ENCODE measurements at places on chromosomes 2 and 18.

DNA sequence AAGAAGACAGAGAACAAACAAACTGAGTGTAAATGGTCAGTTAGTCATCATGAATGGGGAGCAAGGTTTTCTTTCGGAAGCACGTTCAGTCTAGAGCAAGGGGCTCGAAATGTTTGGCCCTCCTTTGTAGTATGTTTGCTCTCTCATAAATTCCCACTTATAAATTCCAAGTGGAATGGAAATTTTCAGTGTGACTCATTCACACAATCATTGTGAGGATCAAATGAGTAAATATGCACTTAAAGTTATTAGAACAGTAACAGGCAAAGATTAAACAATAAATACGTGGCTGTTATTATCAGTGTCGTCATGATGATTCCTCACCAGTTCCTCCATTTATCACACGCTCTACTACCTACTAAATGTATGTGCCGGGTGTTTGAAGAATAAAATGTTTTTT, 10.5 kb downstream of the CNGA3 start:
- no peak for DNase-seq

DNA sequence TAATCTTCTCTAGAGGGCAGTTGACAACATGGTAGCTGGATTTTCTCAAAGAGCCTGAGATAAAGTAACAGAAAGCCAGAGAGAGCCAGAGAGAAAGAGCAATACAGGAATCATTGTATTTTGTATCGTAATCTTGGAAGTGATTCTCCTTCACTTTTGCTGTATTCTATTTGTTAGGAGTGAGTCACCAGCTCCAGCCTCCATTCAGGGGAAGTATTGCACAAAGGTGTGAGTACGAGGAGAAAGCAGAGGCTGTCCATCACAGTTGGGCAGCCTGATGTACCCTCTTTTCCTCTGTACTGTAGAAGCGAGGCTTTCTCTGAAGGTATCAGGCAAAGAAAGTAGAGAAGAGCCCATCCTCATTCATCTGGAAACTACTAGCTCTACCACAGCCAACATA, 176.8 kb downstream of the KCNS3 start:
- no peak for DNase-seq

GRCh38 chr2:31318361-31319336, 84.7 kb downstream of the EHD3 start:
- DNase-seq, result peak; percentile 36

DNA sequence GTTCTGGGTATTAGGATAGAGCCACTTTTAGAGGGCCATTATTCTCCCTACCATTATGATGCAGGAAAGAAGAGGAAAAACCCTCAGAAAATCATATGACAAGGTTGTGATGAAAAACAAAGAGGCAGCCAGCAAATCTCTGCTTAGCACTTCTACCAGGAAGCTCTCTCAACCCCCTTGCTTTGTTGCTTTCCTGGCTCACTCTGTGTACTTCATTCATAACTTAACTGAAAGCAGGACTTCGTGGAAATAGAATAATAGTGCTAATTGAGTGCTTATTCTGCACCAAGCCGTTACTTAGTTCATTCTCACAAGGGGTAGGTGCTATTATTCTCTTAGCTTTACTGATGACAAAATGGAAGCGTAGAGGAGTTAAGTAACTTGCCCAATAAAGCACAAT, 354.1 kb downstream of the HRH4 start:
- no peak for DNase-seq

DNA sequence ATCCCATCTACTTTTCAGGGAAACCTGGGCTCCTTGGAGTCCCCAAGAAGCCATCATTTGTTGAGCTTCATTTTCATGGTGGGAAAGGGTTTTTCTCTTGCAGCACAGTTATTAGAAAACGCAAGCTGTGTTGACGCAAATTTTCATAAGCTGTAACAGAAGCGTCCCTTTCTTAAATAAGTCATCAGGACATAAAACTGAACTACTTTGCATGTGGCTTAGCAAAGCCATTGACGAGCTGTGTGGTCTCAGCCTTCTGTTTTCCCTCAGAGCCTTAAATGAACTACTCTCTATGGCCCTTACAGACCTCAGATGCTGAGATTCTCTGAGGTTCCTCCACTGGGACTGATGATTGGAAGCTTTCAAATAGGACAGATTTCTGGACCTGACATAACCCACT, 85.1 kb downstream of the ARL4C start:
- no peak for DNase-seq

DNA sequence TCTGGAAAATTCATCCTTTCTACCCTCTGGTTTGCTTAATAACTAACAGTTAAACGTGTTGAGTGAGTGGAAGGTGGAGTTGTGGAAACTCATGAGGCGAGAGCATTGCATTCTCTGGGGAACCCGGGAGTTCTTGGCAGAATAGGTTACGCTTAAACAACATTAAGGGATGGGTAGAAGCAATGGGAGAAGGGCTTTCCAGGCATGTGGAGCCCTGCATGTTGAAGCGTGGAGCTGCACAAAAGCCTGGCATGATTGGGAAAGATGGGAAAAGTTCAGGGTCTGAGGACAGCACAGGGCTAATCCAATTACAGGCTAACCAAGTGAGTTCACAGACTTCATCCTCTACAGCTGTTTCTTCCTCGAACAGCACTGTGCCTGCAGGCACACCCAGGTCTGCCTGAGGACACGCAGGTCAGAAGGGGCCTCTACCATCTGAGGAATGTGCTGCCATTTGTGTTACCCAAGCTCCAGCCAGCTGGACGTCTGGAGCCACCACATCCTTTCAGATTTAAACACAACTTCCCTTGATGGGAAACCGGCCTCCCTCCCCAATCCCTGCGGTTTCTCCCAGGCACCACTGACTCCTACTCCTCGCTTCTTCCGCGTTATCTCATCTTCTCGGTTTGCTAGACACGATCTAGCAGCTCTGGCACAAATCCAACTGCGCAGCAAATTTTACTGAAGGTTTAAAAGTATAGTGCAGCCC, 164.2 kb downstream of the ANTXR1 start:
- DNase-seq, result no peak

DNA sequence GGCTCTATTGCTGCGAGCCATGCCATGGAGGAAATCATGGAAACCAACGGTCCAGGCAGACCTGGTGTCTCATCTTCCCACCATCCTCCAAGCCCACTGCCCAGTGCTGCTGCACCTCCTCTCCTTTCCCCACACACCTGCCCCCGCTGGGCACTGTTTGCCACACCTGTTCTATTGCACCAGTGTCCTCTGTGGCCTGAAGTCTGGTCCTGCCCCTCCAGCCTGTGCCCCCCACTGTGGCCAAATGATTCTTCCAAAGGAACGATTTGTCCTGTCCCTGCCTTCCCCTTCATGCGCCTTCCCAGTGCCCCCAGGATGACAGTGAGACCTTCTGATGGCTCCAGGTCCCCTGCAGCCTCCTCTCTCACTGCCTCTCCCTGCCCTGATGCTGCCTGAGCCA, 101.9 kb upstream of the TWIST2 start:
- DNase-seq, result no peak

DNA sequence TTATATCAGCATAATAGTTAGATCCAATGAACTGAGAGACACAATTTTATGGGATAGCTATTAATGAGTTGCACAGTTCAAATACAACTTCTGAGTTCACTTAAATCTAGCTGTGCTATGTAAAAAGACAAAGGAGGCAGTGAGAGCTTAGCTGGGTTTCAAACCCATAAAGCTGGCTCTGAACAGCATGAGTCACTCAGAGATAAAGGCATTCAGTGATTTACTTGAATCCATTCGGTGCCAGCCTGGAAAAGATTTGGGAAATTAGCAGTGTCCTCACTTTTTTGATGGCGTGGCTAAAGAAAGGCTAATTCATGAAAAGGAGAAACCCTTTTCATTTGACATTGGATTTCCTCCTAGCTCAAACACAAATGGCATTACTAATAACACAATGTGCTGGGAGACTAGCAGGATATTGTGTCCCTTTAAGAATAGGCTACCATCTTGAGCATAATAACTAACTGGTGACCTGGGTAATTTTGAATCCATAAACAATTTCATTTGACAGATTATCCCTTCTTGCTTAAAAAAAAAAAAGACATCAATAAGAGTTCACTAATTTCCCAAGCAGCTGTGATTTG, 98.4 kb upstream of the NEUROD1 start:
- DNase-seq, result peak; percentile 54

DNA sequence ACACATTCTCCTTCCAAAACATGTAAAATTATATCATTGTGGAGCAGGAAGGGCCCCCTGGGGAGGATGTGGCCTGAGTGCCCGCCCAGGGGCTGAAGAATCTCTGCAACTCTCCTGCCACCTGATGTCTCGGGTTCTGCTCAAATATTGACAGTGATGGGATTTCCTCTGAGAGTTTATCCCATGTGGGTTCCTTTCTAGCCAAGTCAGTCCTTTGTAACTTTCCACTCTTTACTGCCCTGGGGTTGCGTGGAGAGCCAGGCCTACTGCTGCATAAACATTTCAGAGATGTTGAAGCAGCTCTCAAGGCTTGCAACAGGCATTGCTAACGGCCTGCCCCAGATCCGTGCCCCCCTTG, 4.0 kb upstream of the RAB17 start:
- DNase-seq, result no peak

- DNase-seq, result peak; percentile 52
These were observed 181.6 kb downstream of the DNAH6 start for GRCh38 chr2:84697895-84698294.

DNA sequence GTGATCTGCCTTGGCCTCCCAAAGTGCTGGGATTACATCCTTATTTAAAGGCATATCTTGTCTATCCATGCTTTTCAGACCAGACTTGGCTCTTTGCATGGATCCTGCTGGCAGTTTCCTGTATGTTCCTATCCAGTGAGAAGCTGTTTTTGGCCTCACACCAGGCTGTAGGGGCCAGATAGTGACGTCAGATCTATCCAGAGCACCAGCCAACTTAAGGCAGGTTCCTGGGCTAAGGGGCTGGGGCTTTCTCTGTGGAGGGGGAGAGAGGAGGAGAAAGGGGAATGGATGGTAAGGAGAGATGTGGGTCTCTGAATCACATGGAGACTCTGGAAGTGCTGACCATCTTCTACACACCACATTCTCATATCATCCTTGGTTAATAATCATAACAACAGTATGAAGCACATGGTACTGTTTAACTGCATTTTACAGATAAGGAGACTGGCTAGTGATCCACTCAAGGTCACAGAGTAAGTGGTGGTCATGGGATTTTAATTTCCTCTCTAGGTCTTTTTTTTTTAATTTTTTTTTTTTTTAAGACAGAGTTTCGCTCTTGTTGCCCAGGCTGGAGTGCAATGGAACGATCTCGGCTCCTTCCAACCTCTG, 2.0 kb upstream of the FAM117B start:
- no peak for DNase-seq

GRCh38 chr2:166637051-166637450, 143.0 kb upstream of the SCN7A start:
- DNase-seq, result no peak

- peak; percentile 97 for DNase-seq
These were observed 4.2 kb upstream of the PAX8 start for GRCh38 chr2:113282747-113283533.

- DNase-seq, result no peak
These were observed 43.2 kb downstream of the HNMT start for GRCh38 chr2:138007431-138007830.

- DNase-seq, result peak; percentile 59
These were observed 43.3 kb downstream of the PXDN start for GRCh38 chr2:1701020-1701419.

DNA sequence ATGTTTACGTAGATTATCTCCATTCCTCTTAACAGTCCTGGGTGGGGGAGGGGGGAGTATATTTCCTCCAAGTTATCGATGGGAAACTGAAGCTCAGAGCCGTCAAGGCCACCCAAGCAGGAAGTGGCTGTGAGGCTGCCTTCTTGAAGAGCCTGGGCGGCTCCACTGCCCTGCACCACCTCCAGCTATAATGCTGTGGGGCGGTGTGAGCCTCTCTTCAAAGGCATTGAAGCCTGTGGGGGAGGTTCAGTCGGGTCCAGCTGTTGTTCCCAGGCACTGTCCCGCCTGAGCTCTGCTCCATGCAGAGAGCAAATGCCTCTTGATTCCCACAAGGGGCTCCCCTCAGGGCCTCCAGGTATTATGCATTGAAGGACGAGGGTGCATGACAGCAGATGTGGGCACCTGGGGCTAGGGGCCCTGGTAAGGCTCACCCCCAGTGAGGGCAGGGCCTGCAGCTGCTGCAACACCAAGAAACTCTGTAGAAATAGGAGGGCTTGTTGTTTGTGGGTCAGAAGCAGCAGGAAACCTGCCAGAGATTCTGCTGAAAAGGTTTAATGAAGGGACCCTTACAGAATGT, 29.5 kb upstream of the LAPTM4A start:
- DNase-seq, result no peak

GRCh38 chr2:158723181-158723838, 71.8 kb upstream of the DAPL1 start:
- no peak for DNase-seq

DNA sequence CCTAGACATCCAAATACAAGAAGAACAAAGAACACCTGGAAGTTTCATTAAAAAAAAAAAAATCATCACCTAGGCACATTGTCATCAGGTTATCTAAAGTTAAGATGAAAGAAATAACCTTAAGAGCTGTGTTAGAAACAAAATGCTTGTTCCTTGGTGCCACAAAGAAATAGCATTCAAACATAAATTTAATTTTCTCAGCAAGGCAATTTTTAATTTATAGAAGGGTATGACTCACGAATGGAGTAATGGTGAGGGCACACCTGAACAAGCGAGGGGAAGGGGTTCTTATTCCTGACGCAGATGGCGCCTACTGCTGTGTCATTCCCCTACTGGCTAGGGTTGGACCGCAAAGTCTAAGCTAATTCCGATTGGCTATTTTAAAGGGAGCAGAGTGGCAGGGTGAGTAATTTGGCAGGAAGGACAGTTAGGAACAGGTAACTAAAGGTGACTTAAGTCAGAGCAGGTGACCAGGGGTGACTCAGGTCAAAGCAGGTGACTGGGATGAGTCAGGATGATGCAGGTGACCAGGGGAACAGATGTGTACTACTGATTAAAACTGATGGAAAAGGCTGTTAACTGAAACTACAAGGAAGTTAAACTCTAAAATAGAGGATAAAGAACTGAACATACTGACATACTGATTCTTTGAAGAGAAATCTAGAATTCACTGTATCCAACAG, 30.0 kb upstream of the TWSG1 start:
- no peak for DNase-seq

- DNase-seq, result peak; percentile 82
These were observed 46.0 kb downstream of the NPAS2 start for GRCh38 chr2:100865816-100866460.

- DNase-seq, result no peak
These were observed 26.3 kb downstream of the MRPL35 start for GRCh38 chr2:86225581-86225980.

DNA sequence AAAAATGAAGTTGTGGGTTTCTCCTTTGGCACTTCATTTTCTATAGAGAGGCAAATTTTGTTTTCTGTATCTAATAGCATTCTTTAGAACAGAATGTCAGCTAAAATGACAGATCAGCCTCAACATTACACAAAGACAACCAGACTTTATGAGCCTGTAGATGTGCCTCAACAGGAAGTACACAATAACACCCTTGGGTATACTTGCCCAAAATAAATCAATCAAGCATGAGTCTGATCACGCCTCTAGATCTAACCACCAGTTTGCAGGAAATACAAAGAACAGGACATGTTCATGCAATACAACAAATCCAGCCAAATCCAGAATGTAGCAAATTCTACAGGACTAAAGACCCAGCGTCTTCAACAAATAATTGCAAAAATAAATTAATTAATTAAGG, 11.2 kb upstream of the DAPL1 start:
- no peak for DNase-seq
